ENCODE measurements at places on chromosomes 6 and 20.

DNA sequence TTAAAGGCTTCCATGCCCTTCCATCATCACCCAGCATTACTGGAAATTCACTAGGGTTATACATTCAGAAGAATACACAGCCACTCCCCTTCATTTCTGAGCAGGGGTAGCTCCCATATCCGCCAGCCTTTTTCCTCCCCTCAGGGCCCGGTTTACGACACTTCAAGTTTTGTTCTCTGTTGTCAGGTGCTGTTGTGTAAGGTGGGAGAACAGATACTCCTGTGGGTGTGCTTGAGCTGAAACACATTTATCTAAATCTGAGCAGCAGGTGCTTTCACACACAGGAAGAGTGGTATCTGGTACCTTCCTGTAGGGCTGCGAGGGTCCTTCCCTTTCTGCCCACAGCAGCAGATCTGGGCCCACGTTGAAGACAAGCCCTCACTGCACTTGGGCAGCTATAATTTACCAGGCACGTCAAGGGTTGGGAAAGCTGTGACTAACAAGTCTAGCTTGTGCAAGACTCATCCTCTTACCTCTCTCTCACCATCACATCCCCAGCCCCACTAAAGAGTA, 215.8 kb upstream of the RREB1 start:
- no peak for DNase-seq

DNA sequence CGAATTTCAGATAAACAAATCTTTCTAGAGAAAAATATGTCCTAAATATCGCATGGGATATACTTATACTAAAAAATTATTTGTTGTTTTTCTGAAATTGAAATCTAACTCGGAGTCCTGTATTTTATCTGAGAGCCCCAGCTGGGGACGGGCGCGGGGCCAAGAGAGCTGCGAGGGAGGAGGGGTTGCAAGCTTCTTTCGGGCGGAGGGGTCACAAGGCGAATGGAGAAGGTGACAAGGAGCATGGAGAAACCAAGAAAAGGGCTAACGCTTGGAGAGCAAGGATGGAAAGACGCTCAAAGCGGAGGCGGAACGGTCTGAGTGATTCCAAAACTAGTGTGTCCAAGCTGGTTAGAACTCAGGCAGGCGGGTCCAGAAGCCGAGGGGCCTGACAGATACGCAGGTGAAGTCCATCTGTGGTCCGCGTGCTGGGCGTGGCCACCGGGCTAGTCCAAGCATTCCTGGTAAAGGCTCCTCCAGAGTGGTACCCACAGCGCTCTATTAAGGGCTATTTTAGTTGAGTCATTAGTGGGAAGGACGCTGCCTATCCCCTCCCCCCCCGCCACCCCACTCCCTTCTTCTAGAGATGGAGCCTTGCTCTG, 41.5 kb upstream of the ZNFX1 start:
- no peak for DNase-seq

DNA sequence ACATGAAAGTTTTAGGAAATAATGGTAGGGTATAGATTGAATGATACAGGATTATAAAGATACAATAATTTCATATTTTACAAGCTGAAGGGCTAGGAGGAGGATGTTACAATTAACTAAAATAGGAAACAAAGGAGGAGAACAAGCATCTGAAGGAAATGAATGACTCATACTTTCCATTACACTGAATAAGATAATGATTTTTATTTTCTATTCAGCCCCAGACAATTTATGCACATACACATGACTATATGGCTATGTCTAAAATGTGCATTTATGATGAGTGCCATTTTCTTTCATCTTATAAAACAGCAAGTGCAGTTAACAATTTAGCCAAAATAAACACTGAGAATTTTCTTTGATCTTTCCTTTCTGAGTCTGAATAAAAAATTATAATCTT, 994.6 kb upstream of the ADGRB3 start:
- no peak for DNase-seq

DNA sequence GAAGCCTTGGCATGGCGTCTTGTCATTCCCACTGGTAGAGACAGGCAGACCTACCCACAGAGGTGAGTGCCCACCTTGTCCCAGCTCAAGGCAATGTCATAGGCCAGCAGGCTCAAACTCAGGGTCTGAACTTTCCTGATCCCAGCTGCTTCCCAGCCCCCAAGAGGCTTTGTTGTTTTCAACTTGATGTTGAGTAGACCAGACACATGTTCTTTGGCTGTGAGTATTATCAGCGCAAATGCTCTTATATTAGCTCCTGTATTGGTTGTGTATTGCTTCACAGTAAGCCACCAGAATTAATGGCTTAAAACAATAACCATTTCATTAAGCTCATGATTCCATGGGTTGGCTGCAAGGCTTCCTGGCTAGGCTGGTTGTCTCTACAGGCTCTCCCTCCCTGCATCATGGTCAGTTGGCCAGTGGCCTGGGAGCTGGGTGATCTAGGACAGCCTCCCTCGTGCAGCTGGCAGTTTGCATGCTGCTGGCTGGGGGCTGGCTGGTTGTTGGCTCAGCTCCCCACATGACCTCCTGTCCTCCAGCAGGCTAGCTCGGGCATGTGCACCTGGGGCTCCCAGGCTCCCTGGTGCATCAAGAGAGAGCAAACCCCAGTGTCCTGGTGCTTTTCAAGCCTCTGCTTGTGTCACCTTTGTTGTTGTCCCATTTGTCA, 21.6 kb downstream of the TOX2 start:
- no peak for DNase-seq

- no peak for DNase-seq
Observed at GRCh38 chr20:38674765-38675133, 49.5 kb upstream of the SLC32A1 start.

DNA sequence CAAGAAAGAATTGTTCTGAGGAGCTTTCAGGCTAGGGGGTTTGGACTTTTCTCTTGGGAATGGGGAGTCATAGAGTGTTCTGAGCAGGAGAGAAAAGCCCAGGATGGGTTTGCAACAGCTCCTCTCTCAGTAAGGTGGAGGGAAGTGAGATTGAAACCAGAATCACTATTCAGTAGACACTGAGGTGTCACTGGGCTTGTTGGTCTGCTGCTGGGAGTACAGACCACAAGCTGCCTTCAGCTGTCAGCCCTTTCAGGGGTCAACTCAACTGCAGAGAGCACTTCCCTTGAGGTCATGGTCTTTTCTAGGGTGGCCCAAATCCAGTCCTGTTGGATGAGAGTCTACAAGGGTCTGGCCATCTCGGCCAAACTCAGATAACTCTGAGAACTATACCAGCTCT, 12.9 kb upstream of the FOXA2 start:
- DNase-seq = no peak

- no peak for DNase-seq
Observed at GRCh38 chr6:170470734-170471133, 82.4 kb downstream of the PSMB1 start.

DNA sequence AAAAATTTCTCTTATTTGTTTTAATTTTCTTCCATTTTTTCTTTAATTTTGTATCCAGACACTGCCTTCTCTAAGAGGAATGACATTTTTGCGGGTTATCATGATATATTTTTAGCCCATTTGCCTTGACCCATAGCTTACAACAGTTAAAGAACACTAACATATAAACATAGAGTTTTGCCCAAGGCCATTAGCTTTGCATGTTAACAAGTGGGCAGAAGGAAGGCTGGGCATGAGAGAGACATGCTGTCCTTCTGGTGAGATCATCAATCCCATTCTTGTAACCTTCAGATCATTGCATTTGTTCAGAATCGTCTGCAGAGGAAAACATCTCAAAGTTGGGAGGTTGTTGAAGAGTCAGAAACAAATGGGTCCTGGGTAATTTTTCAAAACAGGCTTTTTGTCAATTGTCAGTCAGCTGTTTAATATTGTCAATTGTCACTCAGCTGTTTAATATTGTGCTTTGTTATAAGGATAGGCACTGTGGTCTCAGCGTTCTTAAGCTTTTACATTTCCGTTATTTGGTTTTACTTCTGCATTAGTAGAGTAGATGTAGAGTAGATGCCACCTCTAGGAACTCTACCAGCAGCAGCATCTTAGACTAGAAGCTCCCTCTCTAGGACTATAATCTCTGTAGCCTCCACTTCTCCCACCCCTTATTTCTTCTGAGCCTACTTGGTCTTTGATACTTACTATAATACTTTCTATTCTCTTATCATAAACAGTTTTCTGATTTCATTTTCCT, 243.1 kb downstream of the ESR1 start:
- DNase-seq = no peak

GRCh38 chr6:26044140-26045064, 42.8 kb upstream of the HFE start:
- no peak for DNase-seq

DNA sequence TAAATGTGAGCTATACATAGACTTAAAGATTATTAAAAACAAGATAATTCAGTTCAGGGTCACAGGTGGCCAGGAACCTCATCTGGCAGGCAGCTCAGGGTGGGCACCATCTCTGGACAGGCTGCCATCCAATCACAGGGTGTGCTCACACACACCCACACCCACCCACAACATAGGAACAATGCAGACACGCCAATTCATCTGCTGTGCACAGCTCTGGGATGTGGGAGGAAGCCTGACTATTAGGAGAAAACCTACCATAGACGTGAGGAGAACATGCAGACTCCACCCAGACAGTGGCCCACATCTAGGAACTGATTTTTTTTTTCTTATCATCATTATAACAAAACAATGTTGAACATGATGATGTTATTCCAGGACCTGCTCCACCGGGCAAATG, 286.7 kb downstream of the PRL start:
- DNase-seq = no peak

DNA sequence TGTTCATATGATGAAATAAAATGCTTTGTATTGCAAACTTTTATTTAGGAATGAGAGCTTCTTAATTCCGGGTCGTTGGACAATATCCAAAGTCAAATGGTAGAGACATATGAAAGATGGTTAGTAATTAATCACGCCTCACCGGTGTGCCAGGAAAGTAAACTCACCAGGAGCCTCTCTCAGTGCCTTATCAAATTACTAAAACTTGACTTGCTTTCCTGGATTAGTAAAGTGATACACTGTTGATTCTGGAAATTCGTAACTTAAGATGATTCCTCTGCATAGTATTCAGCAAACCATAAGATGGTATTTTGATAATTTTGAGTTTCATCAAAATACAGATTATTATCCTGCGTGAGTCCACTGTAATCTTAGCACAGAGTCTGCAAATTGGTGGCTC, 115.2 kb downstream of the PAX1 start:
- DNase-seq = no peak

DNA sequence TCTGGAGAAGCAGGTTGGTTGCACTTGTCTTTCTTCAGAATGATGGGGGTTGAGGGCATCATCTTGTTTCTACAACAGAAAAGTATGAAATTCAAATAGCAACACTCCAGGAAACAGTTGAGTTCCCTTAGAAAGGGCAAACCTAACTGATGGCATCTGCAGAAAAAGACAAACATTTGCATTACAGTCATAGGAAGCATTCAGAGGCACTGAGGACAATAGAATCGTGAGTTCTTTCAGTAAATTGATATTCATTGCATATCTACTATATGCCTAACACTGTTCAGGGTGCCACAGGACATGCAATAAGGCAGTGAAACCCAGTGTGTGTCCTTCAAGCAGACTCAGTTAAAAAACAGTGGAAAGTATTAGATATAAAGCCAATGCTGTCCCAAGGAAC, 41.1 kb upstream of the OPN5 start:
- no peak for DNase-seq

DNA sequence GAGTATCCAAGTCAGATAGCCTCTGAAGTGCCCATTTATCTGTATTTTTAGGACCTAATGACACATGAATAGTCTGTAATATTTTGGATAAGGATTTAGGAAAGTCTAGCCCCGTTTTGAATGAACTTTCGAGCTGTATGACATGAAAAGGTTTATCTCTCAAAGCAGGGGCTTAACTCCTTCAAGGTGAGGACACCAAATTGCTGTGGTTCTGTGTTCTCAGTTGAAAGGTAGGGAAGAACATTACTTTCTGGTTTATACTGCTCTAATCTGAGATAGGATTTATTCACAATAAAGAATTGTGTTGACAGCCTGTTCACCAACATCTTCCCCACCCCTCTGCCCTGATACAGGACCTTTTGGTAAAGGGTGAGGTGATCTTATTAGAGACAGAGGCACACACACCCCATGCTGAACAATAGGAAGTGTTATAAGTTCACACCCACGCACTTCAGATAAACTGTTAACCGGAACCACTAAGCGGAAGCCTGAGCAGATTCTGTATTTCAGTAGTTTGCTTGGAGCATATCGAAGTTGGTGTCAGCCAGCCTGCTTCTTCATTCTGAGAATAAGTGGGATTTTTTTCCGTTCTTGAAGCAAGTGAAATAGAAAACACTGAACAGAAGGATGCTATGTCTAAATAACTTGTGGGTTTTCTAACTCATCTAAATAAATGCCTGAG, 223.3 kb downstream of the TMEM242 start:
- DNase-seq = peak; percentile 28

GRCh38 chr20:10672624-10673127, 1.1 kb downstream of the JAG1 start:
- no peak for DNase-seq

DNA sequence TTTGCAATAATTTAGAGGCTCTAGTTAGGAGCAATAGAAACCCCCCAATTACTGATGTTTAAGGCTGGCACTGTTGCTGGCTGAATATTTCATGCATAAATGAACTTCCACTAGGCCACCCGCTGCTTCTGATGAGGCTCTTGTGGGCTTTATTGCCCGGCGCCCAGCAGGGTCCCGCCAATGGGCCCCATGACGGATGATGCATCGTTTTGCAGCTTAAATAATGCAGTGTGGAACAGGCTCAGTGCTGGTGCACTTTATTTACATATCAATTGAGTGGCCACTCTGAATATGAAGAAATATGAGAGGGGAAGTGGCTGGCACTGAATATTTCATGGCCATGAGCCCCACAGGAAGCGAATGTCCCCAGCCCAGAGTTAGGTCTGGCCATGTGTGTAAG, 155.3 kb upstream of the MAFB start:
- DNase-seq = no peak

DNA sequence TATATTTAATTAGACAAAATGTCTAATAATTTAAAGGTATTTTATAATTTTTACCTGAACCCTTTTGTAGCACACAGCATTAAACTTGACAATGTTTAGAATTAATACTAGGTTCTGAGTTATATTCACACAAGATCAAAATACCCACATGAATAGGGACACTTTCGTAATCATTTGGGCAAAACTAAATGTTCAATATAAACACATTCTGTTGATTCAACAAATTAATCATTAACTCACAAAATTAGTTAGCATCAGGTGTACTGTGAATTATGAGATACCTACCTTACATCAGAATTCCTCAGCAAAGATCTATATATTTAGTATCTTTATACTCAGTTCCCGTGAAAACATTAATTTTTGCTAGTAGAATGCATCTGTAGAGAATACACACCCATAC, 481.5 kb upstream of the MANEA start:
- no peak for DNase-seq

- DNase-seq = no peak
Observed at GRCh38 chr6:2739335-2739734, 11.4 kb downstream of the MYLK4 start.
